ENCODE measurements at places on chromosomes 3 and 15. TPM values are rescaled to one million over a fixed set of nuclear protein-coding genes. Genes with fewer than 3 reads are reported as not detected.

- H3K36me3 ChIP-seq: no peaks in the 10 kb centered on the region
- DNase-seq: no peak
- no peaks in the 10 kb centered on the region for H3K4me1 ChIP-seq
- no peaks in the 10 kb centered on the region for H3K27me3 ChIP-seq
- no peak overlapping the region for H3K27ac ChIP-seq
Measured at GRCh38 chr3:5463991-5464390, 276.5 kb downstream of the EDEM1 start.

DNA sequence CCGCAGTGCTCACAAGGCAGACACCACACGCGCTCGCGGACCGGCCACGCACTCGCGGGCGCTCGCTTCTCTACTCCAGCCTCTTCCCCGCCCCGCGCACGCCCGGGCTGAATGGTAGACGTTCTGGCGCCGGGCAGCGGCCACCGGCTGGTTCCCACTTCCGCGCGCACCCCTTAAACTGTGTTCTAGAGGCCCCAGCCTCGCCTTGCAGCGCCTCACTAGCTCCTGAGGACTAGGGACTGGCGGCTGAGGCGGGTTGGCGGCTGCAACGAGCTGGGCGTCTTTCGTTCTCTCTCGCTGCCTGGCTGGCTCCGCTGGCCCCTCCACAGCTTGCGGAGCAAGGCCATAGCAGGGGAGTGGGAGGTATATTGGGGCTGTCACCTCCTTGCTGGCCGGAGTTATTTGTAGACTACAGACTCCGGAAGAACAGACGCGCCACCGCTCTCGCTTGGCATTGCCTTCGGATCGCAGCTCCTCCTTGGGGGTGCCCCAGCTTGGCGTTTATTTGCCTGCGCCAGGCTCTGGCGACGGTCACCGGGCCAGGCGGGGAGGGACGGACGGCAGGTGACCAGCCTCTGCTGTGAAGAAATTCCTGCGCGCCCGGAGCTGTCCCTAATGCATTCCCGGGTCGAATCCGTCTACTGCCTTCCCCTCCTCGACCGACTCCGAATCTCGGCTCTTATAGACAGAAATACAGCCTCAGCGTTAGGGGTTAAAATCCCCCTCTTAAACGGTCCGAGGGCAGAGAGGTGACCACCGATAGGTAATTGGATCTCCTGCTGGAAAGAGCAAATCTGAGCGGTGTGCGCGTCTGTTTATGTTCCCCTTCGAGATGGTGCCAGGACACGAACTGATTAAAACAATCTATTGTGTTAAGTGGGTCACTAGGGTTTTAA is 1.3 kb downstream of the GREM1 start:
- H3K4me3 ChIP-seq: peak overlapping the region; percentile 28
- peaks cover 27% of the 10 kb centered on the region for H3K4me1 ChIP-seq
- DNase-seq: no peak
- H3K36me3 ChIP-seq: no peaks in the 10 kb centered on the region

DNA sequence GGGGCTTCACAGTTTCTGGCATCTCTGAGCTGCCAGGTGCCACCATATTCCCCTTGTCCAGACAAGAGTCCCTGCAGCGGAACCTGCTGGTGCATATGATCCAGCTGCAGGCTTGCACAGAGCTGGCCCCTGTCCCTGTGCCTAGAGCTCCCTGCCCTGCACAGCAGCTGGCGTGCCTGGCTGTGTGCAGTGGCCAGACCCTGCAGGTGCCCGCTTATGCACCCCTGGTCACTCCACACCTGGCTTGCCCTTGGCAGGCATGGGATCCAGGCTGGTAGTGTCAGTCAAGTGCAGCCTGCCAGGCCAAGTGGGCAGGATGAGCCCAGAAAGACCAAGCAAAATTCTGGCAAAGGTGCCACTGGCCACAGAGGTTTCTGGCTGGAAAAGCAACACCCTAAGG is 88.6 kb upstream of the TTBK2 start:
- no peak for DNase-seq
- H3K27me3 ChIP-seq: no peaks in the 10 kb centered on the region
- H3K27ac ChIP-seq: no peak overlapping the region
- no peak overlapping the region for H3K4me3 ChIP-seq
- H3K4me1 ChIP-seq: no peaks in the 10 kb centered on the region
- no peaks in the 10 kb centered on the region for H3K36me3 ChIP-seq

- no peak for DNase-seq
- H3K27me3 ChIP-seq: no peaks in the 10 kb centered on the region
- no peaks in the 10 kb centered on the region for H3K4me1 ChIP-seq
- H3K27ac ChIP-seq: no peak overlapping the region
Measured at GRCh38 chr15:80801891-80802680, 22.9 kb downstream of the CEMIP start.

DNA sequence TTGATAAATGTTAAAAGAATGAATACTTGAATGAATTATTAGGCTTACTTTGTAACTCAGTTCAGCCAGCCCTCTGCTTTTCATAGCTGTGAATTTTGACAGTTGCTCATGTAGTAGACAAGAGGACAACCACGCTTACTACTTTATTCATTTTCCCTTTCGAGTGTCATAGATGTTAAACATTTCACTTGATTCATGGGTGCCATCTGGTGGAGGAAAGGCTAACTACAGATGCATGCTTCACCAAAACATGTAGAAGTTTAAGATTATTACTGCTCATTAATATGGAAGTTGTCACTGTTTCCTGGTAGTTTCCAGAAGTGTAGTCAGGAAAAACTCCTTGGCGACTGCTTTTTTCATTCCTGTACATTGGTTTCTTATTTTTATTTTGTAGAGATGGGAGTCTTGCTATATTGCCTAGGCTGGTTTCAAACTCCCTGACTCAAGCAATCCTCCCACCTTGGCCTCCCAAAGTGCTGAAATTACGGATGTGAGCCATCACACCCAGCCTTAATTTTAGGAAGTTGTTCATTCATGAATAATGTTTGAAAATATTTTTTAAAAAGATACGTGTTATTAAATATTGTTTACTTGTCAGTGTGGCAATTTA is 163.2 kb downstream of the B3GALNT1 start:
- no peaks in the 10 kb centered on the region for H3K4me1 ChIP-seq
- H3K36me3 ChIP-seq: no peaks in the 10 kb centered on the region
- H3K27me3 ChIP-seq: no peaks in the 10 kb centered on the region
- H3K27ac ChIP-seq: no peak overlapping the region

DNA sequence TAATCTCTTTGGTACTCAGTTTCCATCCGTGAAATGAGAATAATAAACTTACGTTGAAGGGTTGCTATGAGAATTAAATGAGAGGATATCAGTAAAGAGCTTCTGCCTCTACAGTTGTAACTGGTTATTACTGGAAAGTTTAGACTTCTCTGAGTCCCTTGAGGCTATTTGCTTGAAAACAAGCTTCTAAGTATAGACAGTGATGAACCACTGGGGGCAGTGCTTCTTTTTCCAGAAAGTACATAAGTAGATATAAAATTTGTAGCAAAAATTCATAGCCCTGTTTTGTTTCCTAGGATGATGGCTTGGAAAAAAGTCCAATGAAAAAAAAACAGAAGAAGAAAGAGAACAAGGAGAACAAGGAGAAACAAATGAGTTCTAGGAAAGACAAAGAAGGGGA is 87.1 kb downstream of the RGMA start:
- H3K27me3 ChIP-seq: no peaks in the 10 kb centered on the region
- peaks cover 50% of the 10 kb centered on the region for H3K36me3 ChIP-seq
- DNase-seq: no peak

GRCh38 chr3:151265866-151266265 is 12.5 kb downstream of the P2RY14 start:
- DNase-seq: no peak
- peak overlapping the region; percentile 0 for H3K27ac ChIP-seq
- no peaks in the 10 kb centered on the region for H3K27me3 ChIP-seq
- H3K36me3 ChIP-seq: no peaks in the 10 kb centered on the region
- peaks cover 24% of the 10 kb centered on the region for H3K4me1 ChIP-seq
- no peak overlapping the region for H3K4me3 ChIP-seq

DNA sequence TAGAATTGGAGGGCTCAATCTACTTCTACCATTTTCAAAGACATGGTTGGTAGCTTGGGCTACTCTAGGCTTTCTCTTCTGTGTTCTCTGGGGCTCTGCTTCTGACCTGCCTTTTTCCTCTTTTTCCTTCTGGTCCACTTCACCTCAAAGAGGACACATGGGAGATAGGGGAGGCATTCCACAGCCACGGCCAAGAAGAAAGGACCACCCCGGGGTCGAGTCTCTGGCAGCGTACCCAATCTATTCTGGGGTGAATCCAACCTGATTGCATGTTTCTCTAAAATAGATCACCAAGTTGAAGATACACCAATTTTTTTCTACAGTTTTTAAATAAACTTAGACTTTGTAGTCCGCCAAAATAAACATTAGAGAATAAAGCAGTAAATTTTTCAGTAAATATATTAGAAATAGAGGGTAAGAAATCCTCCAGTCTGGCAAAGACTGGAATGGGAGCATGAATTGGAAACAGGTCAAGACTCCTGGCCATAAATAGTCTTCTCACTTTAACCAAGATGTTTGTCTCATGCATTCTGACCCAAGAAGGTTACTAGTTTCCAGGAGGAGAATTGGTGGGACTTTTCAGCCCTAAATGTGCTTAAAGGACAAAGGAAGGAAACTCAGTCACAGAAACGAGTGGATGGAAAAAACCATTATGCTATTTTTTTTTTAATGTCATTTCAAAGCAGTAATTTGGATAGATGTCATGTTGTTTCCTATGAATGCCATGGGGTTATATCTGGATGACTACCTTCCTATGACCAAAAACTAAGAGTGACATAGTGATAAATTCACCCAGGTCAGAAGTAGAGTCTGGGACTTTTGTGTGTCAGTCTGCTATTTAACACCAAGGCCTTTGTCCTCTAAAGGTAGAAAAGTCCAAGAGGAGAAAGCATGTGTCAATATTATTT is 71.3 kb upstream of the PHLDB2 start:
- H3K36me3 ChIP-seq: no peaks in the 10 kb centered on the region
- no peaks in the 10 kb centered on the region for H3K4me1 ChIP-seq
- no peak overlapping the region for H3K4me3 ChIP-seq
- DNase-seq: no peak
- no peak overlapping the region for H3K27ac ChIP-seq

DNA sequence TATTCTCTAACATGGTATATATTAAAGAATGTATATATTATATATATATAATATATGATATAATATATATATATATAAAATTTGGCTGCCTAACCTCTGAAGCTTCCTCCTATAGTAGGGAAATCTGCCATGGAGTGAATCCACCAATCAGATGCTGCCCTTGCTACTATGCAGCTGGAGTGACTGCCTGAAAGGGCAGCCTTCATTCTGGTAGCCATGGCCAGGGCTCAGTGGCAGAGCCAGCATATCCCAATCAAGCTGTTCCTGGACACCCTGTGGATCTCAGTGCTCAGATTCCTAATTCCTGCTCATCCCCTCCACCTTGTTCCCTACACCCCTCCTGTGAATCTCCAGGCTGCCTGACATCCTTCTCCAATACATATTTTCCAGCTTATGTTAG is 2.2 kb upstream of the SH3GL3 start:
- peaks cover 7% of the 10 kb centered on the region for H3K4me1 ChIP-seq
- H3K27me3 ChIP-seq: no peaks in the 10 kb centered on the region
- no peak overlapping the region for H3K4me3 ChIP-seq
- H3K27ac ChIP-seq: no peak overlapping the region
- H3K36me3 ChIP-seq: no peaks in the 10 kb centered on the region

DNA sequence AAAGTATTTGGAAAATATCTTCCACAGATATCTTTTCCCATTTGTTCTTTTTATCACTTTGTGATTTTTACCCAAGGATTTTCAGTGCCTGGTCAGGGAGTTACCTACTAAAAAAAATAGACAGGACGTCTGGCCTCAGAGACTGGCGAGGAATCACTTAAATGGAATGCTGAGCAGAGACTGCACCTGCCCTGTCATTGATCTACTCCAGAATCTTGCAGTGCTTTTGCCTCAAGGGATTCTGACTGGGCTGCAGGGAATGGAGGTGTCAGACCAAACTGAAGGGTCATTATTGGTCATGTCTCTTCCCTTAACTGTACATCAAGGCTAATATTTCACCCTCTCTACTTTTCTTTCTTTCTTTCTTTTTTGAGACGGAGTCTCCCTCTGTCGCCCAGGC is 12.1 kb upstream of the RYR3 start:
- H3K4me1 ChIP-seq: peaks cover 6% of the 10 kb centered on the region
- DNase-seq: no peak
- H3K4me3 ChIP-seq: no peak overlapping the region

DNA sequence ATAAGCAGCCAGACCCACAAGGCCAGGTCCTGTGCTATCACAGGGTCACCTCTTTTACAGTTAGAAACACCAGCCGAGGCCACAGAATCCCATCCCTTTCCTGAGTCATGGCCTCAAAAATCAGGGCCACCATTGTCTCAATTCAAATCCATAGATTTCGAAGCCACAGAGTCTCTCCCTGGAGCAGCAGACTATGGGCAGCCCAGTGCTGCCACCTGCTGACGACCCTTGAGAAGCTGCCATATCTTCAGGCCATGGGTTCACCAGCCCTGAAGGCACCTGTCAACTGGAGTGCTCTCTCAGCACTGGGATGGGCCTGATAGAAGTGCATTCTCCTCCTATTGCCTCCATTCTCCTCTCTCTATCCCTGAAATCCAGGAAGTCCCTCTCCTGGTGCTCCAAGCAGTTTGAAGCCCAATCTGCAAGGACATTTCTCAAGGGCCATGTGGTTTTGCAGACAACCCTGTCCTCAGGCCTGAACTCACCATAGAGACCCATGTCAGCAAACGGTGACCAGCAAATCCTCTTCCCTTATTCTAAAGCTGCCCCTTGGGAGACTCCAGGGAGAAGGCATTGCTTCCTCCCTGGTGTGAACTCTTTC is 39.6 kb downstream of the TGM4 start:
- H3K36me3 ChIP-seq: no peaks in the 10 kb centered on the region
- H3K4me3 ChIP-seq: no peak overlapping the region
- peak; percentile 42 for DNase-seq
- no peak overlapping the region for H3K27ac ChIP-seq

The EXD1 gene
- total RNA-seq: not detected

The GHRL gene
- not detected for total RNA-seq

The GOLGA6D gene
- total RNA-seq: not detected

The P2RY14 gene
- total RNA-seq: 4.2 TPM

The SLC2A2 gene
- total RNA-seq: not detected

The ZPLD1 gene
- total RNA-seq: not detected

The EFCAB12 gene
- 0.22 TPM for total RNA-seq

The CD276 gene
- 42.6 TPM for total RNA-seq

All from tibial nerve (tissue), 4 donors.